ENCODE measurements at places on chromosomes 7 and 10. TPM values are rescaled to one million over a fixed set of nuclear protein-coding genes. Genes with fewer than 3 reads are reported as not detected.

DNA sequence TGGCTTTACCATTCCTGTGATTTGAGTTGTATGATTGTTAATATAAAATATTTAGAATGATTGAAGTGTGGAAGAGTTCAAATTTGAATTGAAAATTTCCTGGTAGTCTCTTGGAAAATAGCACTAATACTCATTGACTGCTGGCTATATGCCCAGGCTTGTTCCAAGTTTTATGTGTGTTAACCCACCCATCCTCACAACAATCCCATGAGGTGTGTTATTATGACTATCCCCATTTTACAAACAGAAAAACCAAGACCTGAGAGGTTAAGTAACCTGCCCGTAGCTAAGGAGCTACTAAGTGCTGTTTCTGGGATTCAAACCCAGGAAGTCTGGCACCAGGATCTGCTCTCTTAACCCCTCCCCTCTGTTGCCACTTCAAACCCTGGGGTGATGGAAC lies 213.9 kb downstream of the CREB5 start:
- no peak for DNase-seq

GRCh38 chr7:36986948-36987724 lies 262.8 kb upstream of the AOAH start:
- peak; percentile 73 for DNase-seq

- DNase-seq: no peak
Observed at GRCh38 chr10:95281206-95281605, 9.6 kb downstream of the PDLIM1 start.

DNA sequence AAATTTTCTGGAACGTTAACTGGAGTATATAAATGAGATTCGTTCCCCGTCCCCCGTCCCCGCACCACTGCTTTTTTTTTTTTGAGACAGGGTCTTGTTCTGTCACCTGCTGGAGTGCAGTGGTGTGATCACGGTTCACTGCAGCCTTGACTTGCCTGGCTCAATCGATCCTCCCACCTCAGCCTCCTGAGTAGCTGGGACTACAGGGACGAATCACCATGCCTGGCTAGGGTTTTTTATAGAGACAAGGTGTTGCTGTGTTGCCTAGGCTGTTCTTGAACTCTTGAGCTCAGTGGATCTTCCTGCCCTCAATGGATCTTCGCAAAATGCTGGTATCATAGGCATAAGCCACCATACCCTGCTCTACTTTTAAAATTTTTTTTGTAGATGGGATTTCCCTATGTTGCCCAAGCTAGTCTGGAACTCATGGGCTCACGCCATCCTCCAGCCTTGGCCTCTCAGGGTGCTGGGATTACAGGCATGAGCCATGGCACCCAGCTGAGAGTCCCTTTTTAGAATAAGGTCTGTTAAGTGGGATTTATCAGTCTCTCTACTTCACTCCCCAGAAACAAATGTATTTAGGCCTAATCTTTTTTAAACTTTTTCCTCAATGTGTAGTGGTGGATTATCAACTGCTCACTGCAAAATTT lies 122.9 kb downstream of the LYZL1 start:
- DNase-seq: no peak

GRCh38 chr10:4066581-4067390 lies 281.8 kb upstream of the KLF6 start:
- no peak for DNase-seq

DNA sequence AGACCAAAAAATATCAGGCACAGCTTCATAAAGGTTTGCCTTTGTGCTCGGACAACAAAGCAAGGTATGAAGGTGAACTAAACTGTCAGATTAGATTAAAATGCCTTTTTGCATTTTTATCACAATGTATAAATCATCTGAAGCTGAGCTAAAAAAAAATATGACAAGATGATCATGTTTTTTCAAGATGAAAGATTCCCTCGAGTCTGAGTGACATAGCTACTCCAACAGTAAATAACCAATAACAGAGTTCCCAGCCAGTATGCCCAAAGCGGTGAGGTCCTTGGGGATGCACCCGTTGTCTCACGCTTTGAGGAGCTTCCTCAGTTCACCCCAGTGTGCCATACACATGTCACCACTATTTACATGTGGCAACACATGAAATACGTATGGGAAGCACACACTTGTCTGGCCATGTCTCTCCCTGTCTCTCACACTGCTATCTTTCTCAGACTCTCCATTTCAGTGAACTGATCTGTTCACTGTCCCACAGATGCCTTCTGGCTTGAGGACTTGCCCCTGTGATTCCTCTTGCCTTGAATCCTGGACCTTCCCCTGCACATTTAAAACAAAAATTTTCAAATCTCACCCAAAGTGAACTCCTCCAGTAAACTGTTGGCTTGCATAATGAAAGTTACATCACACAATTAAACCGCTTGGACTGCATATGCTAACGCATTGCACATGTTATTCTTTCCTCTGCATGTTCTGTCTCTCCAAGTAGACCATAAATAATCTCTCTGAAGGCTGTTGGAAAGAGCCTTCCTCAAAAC lies 2.6 kb upstream of the PIK3CG start:
- no peak for DNase-seq

- DNase-seq: no peak
Observed at GRCh38 chr7:82223580-82223979, 220.0 kb downstream of the CACNA2D1 start.

DNA sequence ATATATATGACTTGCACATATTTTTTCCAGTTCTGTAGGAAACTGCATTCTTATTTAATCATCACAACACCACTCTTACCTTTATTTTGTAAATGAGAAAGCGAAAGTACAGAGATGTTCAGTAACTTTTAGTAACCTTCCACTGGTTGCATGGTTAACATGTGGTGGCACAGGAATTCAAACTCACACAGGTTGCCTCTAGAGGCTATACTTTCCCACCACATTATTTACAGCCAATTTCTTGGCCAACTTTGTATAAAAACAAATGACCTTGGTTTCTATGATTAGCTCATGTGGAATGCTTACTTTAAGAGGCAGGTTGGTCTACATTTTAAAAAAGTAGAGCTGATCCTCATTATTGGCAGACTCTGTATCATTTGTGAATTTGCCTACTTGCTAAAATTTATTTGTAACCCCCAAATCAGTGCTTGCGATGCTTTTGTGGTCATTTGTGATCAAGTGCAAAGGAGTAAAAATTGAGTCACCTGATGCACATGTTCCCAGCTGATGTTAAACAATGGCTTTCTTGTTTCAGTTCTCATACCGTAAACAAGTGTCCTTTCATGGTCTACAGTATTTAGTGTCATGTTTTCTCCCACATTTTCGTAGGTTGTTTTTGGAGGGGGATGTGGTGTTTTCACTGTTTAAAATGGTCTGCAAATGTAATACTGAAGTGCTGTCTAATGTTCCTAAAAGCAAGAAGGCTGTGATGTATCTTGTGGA lies 14.8 kb downstream of the BBS9 start:
- DNase-seq: no peak

The MYPN gene
- not detected for total RNA-seq

The TMEM60 gene
- total RNA-seq: 9.5 TPM

The MKX gene
- not detected for total RNA-seq

The AGAP9 gene
- total RNA-seq: 6.1 TPM

The TCAF2 gene
- 9.8 TPM for total RNA-seq

The CEP41 gene
- 15.1 TPM for total RNA-seq

The CDHR1 gene
- total RNA-seq: 1.1 TPM

The IMMP2L gene
- total RNA-seq: 18.2 TPM

The TMEM229A gene
- total RNA-seq: not detected
